IPS DF 6.9 (cell line): ENCODE measurements at places on chromosomes 11 and 22.

DNA sequence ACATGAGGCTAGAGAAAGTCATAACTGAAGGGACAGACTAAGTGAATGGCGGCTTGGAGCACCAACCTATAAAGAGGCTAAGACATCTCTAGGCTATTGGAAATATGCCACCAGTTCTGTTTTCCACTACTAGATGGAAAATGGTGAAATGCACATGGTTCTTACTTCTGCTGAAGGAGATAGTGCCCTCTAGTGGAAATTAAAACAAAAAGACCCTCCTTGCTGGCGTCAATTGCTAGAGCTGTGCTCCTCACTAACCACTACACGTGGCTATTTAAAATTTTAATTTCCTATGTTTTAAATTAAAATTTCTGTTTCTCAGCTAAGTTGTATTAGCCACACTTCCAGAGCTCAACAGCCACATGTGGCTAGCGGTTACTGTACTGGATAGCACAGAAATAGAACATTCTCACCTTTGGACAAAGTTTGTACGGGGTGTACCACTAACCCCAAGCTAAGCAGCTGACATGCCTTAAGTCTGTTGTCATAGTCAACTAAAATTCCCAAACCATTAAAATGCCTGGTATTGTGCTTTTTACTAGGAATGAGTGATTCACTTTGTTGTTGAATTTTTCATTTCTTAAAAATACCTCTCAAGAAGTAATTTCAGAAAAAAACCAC, 34.1 kb upstream of the CALCA start:
- no peaks in the 10 kb centered on the region for H3K27me3 ChIP-seq
- H3K27ac ChIP-seq = no peak overlapping the region
- no peak overlapping the region for H3K4me3 ChIP-seq
- no peaks in the 10 kb centered on the region for H3K36me3 ChIP-seq

GRCh38 chr22:19759427-19760057, 1.0 kb upstream of the TBX1 start:
- no peak overlapping the region for H3K27ac ChIP-seq
- peaks cover 15% of the 10 kb centered on the region for H3K4me1 ChIP-seq
- no peak overlapping the region for H3K4me3 ChIP-seq
- no peaks in the 10 kb centered on the region for H3K36me3 ChIP-seq
- H3K27me3 ChIP-seq = peaks cover 88% of the 10 kb centered on the region

DNA sequence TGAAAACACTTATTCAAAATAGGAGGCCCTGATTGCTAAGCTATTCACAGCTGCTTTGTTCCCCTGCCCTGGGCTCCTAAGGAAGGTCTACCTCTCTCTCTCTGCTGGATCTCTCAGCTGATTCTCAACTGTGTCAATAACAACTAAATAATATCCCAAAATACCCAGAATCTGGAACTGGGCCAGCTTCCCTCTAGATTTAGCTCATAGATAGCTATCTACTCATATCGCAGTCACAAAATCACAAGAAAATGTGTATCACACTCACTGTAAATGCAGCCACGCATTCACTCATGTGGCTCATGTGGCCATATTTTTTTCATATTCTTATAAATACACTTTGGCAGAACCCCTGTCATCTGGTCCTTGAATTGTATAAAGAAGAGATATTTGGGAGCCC, 555.1 kb downstream of the OPCML start:
- H3K4me3 ChIP-seq = no peak overlapping the region
- no peak overlapping the region for H3K27ac ChIP-seq
- DNase-seq = no peak
- H3K4me1 ChIP-seq = no peaks in the 10 kb centered on the region
- H3K27me3 ChIP-seq = no peaks in the 10 kb centered on the region

- H3K27ac ChIP-seq = no peak overlapping the region
- no peaks in the 10 kb centered on the region for H3K36me3 ChIP-seq
- peaks cover 4% of the 10 kb centered on the region for H3K4me1 ChIP-seq
Observed at GRCh38 chr22:42983470-42983869, 31.5 kb downstream of the PACSIN2 start.

DNA sequence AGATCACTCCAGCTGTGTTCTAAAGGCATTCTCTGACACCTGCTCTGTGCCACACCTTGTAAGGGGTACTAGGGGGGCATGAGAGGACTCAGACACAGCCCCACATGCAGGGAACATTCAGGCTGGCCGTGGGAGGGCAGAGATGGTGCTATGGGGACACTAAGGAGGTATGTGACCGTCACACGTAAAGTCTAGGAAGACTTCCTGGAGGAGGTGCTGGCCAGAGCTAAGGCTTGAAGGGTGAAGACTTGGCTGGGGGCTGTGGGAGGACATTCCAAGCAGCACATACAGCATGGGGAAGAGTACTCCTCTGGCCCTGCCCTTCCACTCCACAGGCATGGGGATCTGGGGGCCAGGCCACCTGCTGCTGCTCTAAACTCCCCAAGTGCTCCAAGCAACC, 48.5 kb upstream of the TCF20 start:
- no peak for DNase-seq
- H3K27ac ChIP-seq = no peak overlapping the region
- no peaks in the 10 kb centered on the region for H3K36me3 ChIP-seq
- H3K27me3 ChIP-seq = no peaks in the 10 kb centered on the region

- peak overlapping the region; percentile 64; the same call in 1 of the 2 replicates for H3K4me3 ChIP-seq
- no peaks in the 10 kb centered on the region for H3K4me1 ChIP-seq
- H3K27ac ChIP-seq = no peak overlapping the region
- H3K27me3 ChIP-seq = peaks cover 16% of the 10 kb centered on the region
Observed at GRCh38 chr11:101582236-101582988, 1.4 kb downstream of the TRPC6 start.

DNA sequence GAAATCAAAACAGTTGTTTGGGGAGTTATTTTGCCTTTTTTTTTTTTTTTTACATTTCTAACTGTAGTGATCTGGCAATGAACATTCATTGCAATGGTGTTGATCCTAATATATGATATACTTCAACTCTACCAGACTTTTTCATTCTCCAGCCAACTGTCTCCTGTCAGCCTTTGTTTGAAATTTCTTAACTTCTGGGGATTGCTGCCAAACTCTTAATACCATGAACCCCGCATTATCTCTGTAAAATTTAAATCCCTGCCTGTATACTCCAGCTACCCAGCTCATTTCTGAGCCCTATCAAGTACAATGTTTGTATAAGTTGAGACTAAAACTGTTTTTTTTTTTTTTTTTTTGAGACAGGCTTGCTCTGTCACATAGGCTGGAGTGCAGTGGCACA, 280.7 kb downstream of the TTC28 start:
- no peak overlapping the region for H3K4me3 ChIP-seq
- DNase-seq = no peak
- no peaks in the 10 kb centered on the region for H3K4me1 ChIP-seq
- H3K27ac ChIP-seq = no peak overlapping the region

GRCh38 chr11:6504166-6504565, 7.1 kb downstream of the DNHD1 start:
- H3K4me3 ChIP-seq = no peak overlapping the region
- DNase-seq = no peak
- no peaks in the 10 kb centered on the region for H3K27me3 ChIP-seq
- no peak overlapping the region for H3K27ac ChIP-seq
- H3K4me1 ChIP-seq = no peaks in the 10 kb centered on the region

DNA sequence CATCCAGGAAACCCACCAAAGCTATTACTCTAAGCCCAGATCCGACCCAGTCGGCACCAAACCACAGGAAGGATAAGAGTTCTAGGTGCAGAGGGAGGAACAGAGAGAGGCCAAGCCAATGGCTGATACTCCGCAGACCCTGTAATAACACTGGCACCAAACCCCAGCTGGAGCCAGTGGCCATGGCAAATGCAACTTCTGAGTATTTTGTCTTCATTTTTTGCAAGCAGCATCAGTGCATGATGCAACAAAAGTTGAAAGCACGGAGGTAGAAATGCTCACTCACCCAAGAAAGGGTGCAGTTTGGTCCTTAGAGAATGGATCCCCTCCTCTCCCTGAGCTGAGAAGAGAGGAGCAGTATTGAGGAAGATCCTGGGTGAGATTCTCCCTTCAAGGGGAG, 2.8 kb downstream of the TMEM121B start:
- H3K4me3 ChIP-seq = no peak overlapping the region
- DNase-seq = no peak
- no peaks in the 10 kb centered on the region for H3K36me3 ChIP-seq
- no peak overlapping the region for H3K27ac ChIP-seq

GRCh38 chr11:59426361-59427067, at the start of gene OR5A2:
OR5A2 (minus strand) TSS chr11:59426413; CDS start chr11:59422953, 3,460 bp downstream.
- H3K36me3 ChIP-seq = no peaks in the 10 kb centered on the region
- H3K4me1 ChIP-seq = no peaks in the 10 kb centered on the region; the same call in 1 of the 2 replicates
- no peak within 1 kb of the TSS for H3K4me3 ChIP-seq
- no peak within 1 kb of the TSS for H3K27ac ChIP-seq
- no peaks in the 10 kb centered on the region for H3K27me3 ChIP-seq
- peak; percentile 58 for DNase-seq

- H3K4me3 ChIP-seq = no peak overlapping the region
- no peak for DNase-seq
- H3K4me1 ChIP-seq = no peaks in the 10 kb centered on the region
- H3K36me3 ChIP-seq = no peaks in the 10 kb centered on the region
Observed at GRCh38 chr11:7253800-7254199, 2.1 kb downstream of the SYT9 start.

- H3K4me3 ChIP-seq = peak overlapping the region; percentile 64; the same call in 1 of the 2 replicates
Observed at GRCh38 chr22:29074276-29074772, 1.5 kb downstream of the KREMEN1 start.

GRCh38 chr11:119706029-119706428, 23.0 kb downstream of the NECTIN1 start:
- no peaks in the 10 kb centered on the region; the same call in 1 of the 2 replicates for H3K36me3 ChIP-seq
- H3K4me1 ChIP-seq = peaks cover 2% of the 10 kb centered on the region
- no peak for DNase-seq
- H3K27ac ChIP-seq = no peak overlapping the region

DNA sequence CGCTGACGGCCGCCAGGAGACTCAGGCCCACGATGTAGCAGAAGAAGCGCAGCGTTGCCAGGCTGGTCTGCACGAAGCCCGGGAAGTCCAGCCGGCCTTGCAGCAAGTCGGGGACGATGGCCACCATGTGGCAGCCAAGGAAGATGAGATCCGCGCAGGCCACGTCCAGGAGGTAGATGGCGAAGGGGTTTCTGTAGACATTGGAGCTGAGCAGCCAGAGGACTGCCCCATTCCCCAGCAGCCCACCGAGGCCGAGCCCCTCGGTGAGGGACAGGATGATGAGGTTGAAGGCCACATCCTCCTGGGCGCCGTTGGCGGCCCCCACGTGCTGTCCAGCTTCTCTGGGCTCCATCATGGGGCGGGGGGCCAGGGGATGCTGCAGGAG, 3.8 kb downstream of the MRGPRE start:
- no peaks in the 10 kb centered on the region; the same call in 1 of the 2 replicates for H3K4me1 ChIP-seq
- H3K36me3 ChIP-seq = no peaks in the 10 kb centered on the region
- H3K4me3 ChIP-seq = no peak overlapping the region
- no peak for DNase-seq

DNA sequence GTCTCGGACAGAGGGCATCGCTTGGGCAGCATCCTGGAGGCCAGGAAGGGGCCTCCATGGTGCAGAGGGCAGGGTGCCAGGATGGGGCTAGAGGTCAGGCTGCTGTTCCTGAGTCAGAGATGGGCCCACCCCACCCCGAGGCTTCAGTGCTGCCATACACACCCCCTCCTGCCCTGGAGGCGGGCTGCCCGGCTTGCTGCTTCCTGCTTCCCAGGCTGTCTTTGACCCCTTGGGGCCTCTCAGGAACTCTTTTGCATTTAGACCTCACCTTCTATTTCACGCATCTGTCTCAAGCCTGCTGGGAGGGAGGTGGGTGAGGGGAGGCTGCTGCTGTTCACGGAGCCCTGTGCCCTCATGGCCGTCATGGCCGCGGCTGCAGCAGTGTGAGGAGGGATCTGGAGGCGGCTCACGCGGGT, 6.6 kb upstream of the GRAMD4 start:
- no peak for DNase-seq
- H3K4me1 ChIP-seq = no peaks in the 10 kb centered on the region; the same call in 1 of the 2 replicates
- H3K4me3 ChIP-seq = no peak overlapping the region
- H3K27ac ChIP-seq = no peak overlapping the region
- no peaks in the 10 kb centered on the region for H3K27me3 ChIP-seq
- H3K36me3 ChIP-seq = no peaks in the 10 kb centered on the region

- H3K36me3 ChIP-seq = no peaks in the 10 kb centered on the region
- no peak overlapping the region for H3K4me3 ChIP-seq
- no peaks in the 10 kb centered on the region for H3K27me3 ChIP-seq
- no peak for DNase-seq
- H3K27ac ChIP-seq = no peak overlapping the region
- no peaks in the 10 kb centered on the region for H3K4me1 ChIP-seq
Observed at GRCh38 chr11:132427611-132428010, 1057.2 kb downstream of the NTM start.

DNA sequence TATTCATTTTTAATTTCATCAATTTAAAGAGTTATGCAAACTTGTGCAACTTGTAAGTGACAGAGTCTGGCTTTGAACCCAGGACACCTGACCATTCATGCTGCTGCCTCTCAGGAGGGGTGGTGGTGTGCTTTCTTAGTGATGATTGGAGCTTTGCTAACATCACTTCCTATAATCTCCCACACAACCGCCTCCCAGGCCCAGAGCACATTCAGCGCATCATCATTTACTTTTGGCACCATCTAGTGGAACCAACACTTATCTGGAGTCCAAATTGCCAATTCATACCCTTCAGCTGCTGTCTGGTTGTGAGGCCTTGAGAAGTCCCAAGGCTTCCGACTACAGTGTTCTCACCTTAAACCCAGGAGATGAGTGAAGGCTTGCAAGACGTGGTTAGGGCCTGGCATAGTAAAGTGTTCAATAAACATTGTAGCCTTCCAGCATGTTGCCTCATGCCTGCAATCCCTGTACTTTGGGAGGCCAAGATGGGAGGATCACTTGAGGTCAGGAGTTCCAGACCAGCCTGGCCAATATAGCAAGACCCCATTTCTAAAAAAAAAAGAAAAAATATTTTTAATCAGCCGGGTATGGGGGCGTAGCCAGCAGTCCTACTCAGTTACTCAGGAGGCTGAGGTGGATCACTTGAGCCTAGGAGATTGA, 1.1 kb upstream of the TTLL1 start:
- H3K4me1 ChIP-seq = 0 out of 2 replicates have a peak, but pooled peaks cover 3% of the 10 kb centered on the region
- no peak for DNase-seq
- H3K27ac ChIP-seq = no peak overlapping the region
- no peak overlapping the region for H3K4me3 ChIP-seq
- no peaks in the 10 kb centered on the region for H3K36me3 ChIP-seq
- H3K27me3 ChIP-seq = no peaks in the 10 kb centered on the region

- DNase-seq = no peak
- H3K4me3 ChIP-seq = no peak overlapping the region
- no peak overlapping the region for H3K27ac ChIP-seq
- H3K36me3 ChIP-seq = no peaks in the 10 kb centered on the region
Observed at GRCh38 chr11:28606930-28607329, 498.7 kb downstream of the METTL15 start.

- peaks cover 10% of the 10 kb centered on the region; the same call in 1 of the 2 replicates for H3K4me1 ChIP-seq
- no peak for DNase-seq
- H3K36me3 ChIP-seq = no peaks in the 10 kb centered on the region
- no peaks in the 10 kb centered on the region for H3K27me3 ChIP-seq
- H3K27ac ChIP-seq = no peak overlapping the region
Observed at GRCh38 chr11:12865863-12866595, 143.1 kb upstream of the RASSF10 start.

GRCh38 chr22:19631899-19632667, 82.2 kb upstream of the SEPTIN5 start:
- H3K4me1 ChIP-seq = peaks cover 4% of the 10 kb centered on the region
- no peak overlapping the region for H3K4me3 ChIP-seq
- no peaks in the 10 kb centered on the region for H3K27me3 ChIP-seq
- no peak overlapping the region for H3K27ac ChIP-seq

- DNase-seq = no peak
- no peak overlapping the region for H3K27ac ChIP-seq
- peaks cover 2% of the 10 kb centered on the region; the same call in 1 of the 2 replicates for H3K4me1 ChIP-seq
- no peaks in the 10 kb centered on the region for H3K27me3 ChIP-seq
Observed at GRCh38 chr11:62120001-62120400, 3.8 kb upstream of the INCENP start.

- H3K27ac ChIP-seq = no peak overlapping the region
- H3K36me3 ChIP-seq = no peaks in the 10 kb centered on the region
Observed at GRCh38 chr22:23098230-23098705, 27.9 kb downstream of the GNAZ start.
